Stimulated activated CD4-positive, alpha-beta T cell treated with anti-CD3 and anti-CD28 coated beads, TNF-alpha, amount 100 ng/mL, for 24 hours (primary cell): ENCODE measurements at places on chromosomes 7 and 10.

DNA sequence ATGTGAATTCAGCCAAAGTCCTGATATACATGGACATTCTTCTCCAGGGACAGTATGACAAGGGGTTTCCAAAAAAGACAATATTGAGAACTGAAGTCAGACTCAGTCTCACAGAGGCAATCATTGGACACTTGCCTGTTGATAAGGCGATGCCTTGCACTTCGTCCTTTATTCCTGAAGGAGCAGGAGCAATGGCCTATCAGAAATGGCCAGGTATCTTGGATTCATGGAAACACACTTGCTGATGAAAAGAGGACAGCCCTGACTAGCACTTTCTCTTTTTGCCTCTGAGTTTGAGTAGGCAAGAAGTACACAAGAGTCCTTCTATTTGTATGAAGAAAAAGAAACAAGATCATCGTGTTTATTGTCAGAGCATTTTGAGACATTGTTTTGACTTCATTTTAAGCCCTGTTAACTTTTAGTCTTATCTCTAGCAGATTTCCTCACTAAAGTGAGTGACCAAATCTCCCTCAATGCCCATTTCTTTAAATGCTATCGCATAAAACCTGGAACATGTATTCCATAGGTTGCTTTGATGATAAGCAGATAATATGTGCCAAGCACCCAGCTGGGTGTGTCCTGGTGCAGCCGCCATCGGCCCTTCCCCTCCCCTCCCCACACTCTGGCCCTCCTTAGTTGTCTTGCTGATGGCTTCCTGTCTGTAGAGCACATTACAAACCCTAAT is 26.6 kb downstream of the ST8SIA6 start:
- no peak for DNase-seq

DNA sequence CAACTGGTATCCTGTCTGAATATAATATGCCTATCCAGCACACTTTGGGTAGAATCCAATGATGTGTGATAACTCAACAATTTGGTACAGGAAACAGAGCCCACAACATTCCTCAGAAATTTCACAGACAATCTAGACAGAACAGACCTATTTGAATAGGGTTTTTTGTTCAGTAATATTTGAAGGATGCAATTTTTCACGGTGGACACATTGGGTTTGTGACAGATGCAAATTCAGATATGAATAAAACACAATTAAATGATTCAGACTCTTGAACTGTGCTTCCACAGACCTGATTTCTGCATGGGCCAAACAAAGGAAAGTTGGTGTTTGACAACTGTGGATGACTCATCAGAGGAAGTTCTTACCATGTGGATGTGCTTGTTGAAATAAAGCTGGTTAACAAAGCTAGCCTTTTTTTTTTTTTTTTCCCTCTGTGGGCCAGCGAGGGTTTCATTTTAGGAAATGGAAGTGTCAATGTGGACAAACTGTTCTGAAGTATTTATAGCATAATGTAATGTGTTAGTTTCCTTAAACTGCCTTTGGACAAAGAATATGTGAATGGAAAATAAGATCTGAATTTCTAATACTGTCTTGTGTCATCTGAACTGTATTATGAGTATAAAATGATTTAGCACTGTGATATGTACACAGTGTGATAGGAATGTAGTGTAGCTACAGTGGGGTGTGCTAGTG is 43.2 kb upstream of the FAM133B start:
- DNase-seq: no peak

DNA sequence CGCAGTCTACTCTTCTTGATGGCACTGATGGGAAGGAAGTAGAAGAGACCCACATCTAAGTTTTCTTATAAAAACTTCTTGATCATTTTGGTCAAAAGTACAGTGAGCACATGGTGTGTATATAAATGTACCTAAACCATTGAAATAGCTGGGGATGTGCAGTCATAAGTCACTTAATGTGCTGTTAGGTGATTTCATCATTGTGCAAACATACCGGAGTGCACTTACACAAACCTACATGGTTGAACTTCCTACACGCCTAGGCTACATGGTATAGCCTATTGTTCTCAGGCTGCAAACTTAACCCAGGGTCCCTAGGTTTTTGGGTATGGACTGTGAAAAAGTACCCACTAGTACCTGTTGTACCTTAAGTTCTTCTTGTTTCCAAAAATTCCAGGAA is 123.3 kb upstream of the ZNF438 start:
- no peak for DNase-seq

GRCh38 chr10:111077479-111077784 is 603 bp downstream of the ADRA2A start:
- DNase-seq: no peak
